CD4-positive, alpha-beta T cell treated with Interleukin-17A for 4 hours (primary cell): ENCODE measurements at places on chromosomes 2 and 18.

GRCh38 chr2:28296243-28296642 is 96.4 kb upstream of the FOSL2 start:
- no peak for DNase-seq

DNA sequence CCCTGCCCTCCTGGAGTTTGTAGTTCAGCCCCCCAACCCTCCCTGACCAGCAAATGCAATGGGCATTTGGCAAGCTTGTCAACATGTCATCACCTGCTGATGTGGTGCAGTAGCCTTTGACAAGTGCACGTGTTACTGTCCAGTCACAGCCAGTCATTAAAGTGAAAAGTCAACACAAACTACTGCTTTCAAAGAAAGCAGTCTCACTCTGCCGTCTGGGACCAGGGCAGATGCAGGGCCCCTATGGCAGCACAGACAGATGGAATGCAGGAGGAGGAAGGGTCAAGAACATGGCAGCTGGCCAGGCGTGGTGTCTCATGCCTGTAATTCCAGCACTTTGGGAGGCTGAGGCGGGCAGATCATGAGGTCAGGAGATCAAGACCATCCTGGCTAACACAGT is 222.4 kb upstream of the OSR1 start:
- no peak for DNase-seq

DNA sequence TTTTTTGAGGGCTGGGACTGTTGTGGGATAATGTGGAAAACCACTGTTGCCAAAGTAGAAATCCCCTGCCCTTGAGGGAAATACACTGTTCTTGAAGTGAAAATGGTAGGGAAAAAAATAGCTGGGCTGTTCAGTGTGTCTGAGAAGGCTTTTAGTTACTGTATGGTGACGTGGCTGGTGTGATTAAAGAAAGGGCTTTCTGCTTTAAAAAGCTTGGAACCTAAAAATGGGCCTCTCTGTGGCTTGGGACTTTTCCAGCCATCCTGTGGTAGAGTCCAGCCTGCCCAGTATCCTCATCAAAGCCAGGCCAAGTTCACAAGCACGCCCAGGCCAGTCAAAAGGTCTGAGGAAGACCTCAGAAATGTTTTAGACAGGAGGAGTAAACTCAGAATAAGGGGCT is 6.8 kb downstream of the MGAT5 start:
- DNase-seq, result no peak

- peak; percentile 50 for DNase-seq
Measured at GRCh38 chr2:8677646-8678592, 3.9 kb upstream of the ID2 start.

DNA sequence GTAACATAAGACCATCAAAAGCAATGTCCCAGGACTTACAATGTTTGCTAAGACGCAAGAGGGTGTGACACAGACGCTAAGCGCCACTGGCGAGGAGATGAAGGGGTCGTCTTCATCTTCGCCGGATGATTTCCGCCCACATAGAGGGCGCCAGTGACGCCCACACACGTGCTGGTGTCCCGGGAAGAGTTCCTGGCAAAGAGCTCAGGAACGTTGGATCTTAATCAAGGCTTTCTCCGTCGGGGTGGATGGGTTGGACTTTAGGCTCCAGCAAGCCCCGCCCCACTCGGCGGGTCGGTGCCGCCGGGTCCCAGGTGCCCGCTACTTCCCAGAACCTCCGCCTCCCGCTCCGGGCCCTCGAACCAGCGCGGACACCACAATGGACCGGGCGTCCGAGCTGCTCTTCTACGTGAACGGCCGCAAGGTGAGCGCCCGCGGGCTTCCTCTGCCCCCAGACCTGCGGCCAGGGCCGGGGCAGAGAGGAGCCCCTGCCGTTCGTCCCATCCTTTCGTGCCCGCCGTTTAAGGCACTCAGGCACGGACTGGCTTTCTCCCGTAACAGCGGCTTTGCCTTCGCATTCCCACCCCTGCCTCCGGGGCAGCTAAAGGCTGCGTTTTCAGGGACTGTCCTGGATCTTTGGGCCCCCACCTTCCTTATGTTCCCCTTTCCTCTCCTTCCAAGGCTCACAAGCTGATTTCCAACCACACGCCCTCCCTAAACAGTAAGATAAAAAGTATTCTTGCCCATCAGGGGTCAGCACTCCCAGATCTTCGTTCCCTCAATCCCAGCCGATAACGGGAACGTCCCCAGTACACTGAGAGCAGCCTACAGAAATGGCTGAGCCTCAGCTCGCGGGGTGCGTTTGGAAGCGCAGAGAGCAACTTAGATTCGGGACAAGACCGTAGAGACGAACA is at the start of gene AOX1:
Gene AOX1, plus strand, starts transcription at position 285 of the 914 bp plus-strand sequence. Its CDS starts 95 bp downstream, at position 380.
- DNase-seq, result peak; percentile 45

DNA sequence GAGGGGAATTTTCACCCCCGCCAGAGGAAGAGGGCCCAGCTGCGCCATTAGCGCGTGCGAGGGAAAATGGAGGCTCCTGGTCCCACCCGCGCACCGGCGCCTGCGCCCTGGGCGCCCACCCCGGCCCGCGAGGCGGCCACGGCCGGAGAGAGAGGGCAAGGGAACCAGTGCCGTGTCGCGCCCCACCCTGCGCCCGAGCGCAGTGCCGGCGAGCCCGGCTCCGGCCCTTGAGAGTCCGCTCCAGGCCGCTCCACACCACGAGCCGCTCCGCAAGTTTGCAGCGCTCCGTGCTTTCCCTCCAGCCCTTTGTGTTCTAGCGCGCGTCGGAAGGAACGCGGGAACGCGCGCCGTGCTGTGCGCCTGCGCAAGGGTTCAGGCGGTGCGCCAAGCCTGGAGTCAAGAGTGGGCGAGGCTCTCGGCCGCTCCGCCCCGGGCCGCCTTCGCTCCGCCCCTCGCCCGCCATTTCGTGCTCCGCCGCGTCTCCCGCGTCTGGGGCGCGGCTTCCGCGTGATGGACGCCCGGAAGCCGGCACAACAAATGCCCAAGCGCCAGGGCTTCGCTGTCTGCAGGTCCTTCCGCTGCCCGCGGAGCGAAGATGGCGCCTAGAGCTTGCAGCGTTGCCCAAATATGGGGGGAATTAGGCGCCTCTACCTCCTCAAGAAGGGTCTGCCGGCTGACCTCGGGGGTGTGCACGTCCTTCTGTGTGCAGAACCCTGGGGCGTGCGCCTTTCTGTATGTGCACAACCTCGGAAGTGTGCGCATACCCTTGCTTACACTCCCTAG is 46.1 kb upstream of the PTMA start:
- peak; percentile 97 for DNase-seq

- DNase-seq, result no peak
Measured at GRCh38 chr2:100936070-100936741, 65.9 kb upstream of the RPL31 start.

DNA sequence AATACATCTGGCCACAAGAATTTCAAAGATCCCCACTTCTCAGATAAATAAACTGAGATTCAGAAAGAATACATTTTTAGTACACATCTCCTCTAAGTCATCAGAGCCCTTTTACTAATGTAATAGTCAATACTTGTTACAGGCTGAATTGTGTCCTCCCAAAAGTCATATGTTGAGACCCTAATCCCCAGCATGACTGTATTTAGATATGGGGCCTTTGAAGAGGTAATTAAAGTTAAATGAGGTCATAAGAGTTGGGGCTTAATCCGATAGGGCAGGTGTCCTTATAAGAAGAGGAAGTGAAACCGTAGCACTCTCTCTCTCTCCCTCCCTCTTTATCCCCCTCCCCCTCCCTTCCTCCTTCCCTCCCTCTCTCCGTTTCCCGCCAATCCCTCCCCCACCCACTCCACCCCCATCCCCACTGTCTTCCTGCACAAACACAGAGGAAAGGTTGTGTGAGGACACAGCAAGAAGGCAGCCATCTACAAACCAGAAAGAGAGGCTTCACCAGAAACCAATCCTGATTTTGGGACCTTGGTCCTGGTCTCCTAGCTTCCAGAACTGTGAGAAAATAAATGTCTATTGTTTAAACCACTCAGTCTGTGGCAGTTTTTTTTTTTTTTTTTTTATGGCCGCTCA is 66.6 kb upstream of the ZNF397 start:
- no peak for DNase-seq

GRCh38 chr2:34660741-34661140 is 1061.6 kb upstream of the FAM98A start:
- no peak for DNase-seq

- DNase-seq, result no peak
Measured at GRCh38 chr18:24811950-24812681, 351.7 kb downstream of the HRH4 start.

DNA sequence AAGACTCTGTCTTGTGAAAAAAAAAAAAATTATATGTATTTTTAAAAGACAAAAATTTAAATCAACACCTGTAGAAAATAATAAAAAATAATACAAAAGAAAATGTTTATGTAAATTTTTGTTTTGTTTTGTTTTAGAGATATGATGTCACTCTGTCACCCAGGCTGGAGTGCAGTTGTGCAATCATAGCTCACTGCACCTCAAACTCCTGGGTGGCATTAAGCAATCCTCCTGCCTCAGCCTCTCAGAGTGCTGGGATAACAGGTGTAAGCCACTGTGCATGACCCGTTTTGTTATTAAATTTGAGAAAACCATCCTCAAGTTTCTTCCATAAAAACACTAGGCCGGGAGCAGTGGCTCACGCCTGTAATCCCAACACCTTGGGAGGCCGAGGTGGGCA is 56.2 kb upstream of the B3GNT7 start:
- DNase-seq, result no peak

- no peak for DNase-seq
Measured at GRCh38 chr2:38485734-38486133, 108.7 kb upstream of the ATL2 start.

DNA sequence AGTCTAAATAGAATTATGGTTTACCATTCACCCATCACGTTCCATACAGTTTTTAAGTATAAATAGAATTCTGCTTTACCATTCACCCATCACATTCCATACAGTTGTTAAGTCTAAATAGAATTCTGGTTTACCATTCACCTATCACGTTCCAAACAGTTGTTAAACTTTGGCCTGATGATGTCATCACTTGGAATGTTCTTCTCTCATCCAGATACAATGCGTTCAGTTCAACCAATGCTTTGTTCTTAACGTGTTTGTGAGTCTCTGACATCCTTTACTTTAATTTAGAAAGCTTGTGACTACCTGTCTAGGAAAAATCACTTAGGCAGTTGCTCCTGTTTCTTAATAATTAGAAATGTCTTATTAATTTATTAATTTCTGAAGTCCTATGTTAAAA is 236.3 kb upstream of the RASGRP3 start:
- DNase-seq, result no peak

- DNase-seq, result no peak
Measured at GRCh38 chr2:234869164-234869563, 82.7 kb upstream of the SH3BP4 start.
